ENCODE measurements at places on chromosomes 6 and 20.

DNA sequence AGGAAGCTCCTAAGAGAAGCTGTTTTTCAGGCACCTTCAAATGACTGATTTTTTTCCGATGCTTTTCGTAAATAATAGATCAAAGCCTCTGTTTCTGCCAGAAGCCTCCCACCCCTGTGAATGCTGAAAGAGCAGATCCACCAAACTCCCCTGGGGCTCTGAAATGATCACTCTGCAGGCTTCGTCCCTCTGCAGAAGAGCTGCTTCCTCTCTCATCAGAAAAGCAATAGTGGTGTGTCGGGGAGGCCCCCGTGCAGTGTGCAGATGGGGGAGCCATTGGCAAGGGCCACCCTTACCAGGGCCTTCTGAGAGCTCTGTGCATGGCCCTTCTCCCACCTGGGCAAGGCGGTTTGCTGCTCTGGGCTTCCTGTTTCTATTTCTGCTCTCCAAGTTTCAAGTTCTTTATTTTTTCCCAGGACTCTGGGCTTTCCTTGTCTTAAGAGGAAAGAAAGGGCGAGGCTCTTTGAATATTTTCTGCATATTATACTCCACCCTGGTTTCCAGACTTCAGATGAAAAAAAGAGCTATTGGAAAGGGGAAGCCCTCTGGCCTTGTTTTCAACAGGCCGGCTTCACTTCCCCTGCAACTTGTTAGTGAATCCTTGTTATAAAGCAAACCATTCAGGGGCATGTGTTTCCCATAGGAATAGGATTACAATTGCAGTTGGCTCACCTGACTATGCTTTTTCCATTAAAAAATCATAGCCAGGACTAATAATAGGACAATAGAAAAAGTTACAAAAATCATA, 155.2 kb downstream of the TTLL2 start:
- no peak for DNase-seq

- peak; percentile 54 for DNase-seq
Observed at GRCh38 chr20:4151991-4152695, 136.8 kb upstream of the RNF24 start.

DNA sequence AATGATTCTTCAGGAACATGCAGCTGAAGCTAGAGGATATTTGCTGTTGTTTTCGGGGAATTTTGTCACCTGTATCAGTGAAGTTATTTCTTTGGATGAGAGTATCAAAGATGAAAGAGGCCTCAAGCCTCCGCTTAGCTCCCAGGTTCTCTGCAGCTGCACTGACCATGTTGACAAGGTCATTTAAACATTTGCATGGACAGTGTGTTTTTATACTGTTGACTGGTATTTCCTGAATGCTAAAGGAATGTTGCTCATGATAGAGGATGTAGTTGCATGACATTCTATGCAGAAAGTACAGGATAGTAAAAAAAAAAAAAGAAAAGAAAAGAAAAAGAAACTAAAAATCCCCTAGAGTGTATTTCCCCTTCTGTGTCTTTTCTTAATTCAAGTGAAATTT, 165.6 kb upstream of the LAMP5 start:
- no peak for DNase-seq

DNA sequence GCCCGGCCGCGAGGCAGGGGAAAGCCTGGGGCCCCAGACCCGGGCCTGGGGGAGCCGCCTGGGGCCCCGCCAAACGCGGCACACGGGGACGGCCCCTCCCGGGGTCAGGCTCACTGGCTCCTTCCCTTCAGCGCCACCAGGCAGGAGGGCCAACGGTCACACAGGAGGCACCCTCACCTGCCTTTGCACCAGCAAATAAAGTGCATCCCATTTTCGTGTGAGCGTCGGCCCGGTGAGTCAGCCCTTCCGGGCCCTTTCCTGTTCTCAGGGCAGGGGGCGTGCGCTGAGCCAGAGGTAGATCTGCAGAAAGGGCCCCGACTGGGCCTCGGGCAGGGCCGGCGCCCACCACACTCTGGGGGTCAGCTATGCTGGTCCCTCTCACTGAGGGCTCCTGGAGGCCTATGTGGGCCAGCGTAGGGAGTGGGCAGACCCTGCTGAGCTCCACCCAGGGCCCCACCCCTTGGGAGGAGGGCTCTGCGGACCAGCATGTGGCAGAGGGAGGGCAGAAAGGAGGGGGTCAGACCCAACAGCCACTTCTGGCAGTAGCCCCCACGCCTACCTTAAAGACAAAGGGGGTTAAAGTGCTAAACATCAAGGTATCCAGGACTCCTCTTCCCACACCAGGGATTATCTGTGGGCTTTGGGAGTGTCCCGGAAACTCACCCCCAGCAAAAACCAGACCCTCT, 931 bp upstream of the UCKL1 start:
- DNase-seq = peak; percentile 51

- no peak for DNase-seq
Observed at GRCh38 chr6:8400663-8401062, 34.7 kb downstream of the SLC35B3 start.

DNA sequence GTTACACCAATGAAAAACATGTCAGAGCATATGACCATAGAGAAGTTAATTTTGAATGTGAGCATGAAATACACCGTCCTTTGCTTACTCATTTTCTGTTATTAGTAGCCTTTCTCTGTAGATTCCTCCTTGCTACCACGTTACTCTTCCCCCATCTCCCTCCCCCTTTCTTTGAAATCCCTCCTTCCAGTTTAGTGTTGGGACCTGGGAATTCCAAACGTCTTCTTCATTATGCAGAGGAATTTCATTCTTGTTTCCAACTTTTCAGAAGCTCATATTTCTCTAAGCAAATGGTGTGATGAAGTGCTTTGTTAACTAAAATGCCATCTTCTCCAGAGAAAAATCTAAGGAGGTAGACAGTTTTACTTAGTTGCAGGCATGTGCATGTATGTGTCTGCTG, 122.4 kb downstream of the MCHR2 start:
- no peak for DNase-seq

DNA sequence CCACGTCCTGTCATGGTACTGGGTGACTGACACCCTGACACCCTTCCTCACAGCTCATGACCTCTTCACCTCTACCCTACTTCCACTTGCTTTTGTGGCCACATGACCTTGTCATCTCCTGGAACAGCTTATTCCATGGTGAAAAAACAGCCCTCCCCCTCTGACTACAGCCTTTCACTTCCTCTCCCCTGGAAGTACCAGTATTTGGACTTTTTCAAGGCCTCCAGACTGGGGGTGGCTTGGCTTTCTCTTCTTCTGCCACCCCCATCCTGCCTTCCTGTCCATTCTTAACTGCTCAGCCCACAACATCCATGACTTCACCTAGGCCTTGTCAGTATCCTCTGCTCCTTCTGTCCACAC, 168.4 kb downstream of the CARMIL1 start:
- peak; percentile 55 for DNase-seq

- DNase-seq = no peak
Observed at GRCh38 chr6:39926668-39927067, 7.6 kb downstream of the MOCS1 start.

- no peak for DNase-seq
Observed at GRCh38 chr20:63957690-63958441, 1.6 kb upstream of the UCKL1 start.

DNA sequence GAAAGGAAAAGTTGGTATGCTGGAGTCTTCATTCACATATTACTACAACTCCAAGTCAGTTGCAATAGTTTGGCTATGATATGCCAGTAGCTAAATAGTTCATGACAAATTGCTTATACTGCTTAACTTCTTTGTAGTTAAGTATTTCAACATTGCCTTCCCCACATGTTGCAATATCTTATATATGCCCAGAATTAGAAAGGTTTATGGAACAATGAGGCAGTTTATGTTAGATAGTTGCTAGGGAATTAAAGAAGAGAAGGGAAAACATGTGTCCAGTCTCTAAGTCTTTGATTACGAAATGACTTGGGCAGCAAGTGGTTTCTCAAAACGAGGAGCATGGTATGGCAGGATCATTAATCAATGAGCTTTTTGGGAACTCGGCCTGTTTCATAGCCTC, 145.8 kb downstream of the PLCB4 start:
- no peak for DNase-seq

DNA sequence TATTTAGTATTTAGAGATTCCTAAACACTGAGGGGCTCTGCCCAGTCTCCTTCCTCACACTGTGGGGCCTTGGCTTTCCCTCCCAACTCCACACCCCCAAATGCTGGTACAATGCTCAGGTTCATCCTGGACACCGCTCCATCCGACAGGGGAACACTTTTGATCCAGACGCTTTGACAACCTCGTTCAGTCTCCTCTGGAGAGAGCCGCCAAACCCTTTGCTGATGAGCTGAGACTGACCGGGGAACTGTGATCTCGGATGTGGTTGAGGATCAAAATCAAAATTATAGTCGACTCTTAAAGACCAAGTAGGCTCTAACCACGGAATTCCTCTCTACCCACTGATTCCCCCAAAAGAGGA, 38.8 kb upstream of the HLA-E start:
- DNase-seq = no peak

DNA sequence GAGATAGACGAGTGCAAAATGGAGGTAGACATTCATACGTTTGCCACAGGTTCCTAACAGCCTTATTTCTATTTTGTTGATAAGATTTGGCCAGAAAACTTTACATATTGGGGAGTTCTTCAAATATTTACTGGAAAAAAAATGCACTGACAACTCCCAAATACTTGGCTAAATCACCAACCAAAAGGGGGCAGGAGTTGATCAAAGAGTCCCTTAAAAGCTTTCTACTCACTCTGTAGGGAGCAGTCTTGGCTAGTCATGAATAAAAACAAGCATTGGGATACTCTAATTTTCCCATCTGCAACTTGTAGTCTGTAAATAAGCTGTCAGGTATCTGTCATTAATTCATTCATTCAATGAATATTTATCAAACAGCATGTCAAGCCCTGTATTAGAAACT, 18.4 kb downstream of the TENT5A start:
- no peak for DNase-seq

- no peak for DNase-seq
Observed at GRCh38 chr6:169997187-169997929, 245.9 kb downstream of the ERMARD start.

DNA sequence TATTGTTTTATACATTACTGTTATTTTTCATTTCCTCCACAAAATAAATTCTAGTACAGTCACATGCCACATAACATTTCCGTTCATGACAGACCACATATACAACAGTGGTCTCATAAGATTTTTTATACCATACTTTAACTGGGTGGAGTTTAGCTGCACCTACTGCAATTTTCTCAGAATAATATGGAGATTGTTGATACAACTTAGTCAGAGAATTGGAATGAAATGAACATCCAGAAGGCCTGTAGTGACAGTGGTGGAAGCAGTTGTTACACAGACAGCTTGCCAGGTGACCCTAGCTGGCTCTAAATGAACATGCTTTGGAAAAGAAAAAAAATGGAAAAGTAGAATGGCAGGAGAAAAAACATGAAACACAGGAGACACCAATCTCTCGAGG, 183.2 kb upstream of the TCF21 start:
- DNase-seq = no peak

DNA sequence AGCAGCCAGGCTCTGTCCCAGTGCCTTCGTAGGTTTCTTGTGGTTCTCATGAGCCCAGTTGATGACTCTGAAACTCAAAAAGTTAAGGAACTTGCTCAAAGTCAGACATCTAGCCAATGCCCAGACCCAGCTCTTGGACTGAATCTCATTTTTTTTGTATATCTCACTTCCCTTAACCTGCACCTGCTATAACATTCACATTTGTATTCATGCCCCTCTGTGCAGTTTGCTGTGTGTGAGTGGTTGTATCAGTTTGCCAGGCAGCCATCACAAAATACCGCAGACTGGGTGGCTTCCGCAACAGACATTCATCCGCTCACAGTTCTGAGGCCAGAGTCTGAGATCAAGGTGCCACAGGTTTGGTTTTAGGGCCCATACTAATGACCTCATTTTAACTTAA, 49.9 kb downstream of the IPCEF1 start:
- DNase-seq = peak; percentile 31

- DNase-seq = no peak
Observed at GRCh38 chr6:111663692-111664564, 58.2 kb upstream of the TRAF3IP2 start.

- no peak for DNase-seq
Observed at GRCh38 chr6:166472636-166473035, 89.9 kb upstream of the MPC1 start.

- no peak for DNase-seq
Observed at GRCh38 chr20:40757087-40757486, 68.1 kb upstream of the MAFB start.

GRCh38 chr20:34820805-34821578, 4.5 kb downstream of the NCOA6 start:
- DNase-seq = no peak

- no peak for DNase-seq
Observed at GRCh38 chr6:69162811-69163210, 527.7 kb downstream of the ADGRB3 start.

GRCh38 chr20:50366270-50367103, 143.7 kb upstream of the PTPN1 start:
- no peak for DNase-seq

DNA sequence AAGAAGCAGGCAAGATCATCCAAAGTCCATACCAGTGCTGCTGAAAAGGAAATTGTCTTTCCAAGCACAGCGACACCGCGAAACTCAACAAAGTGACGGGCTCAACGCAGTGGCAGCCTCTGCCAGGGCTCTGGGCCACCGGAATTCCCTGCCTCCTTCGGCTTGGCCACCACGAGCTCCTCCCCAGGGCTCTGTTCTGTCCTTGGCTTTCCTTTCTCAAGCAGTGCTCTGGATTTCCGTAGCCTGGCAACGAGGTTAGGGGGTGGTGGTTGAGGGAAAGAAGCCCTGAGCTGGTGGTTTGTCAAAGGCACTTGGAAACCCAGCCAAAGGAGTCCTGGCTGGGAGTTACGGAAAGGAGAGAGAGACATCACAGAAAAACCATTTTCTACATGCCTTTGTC, 31.2 kb downstream of the PRR18 start:
- no peak for DNase-seq

DNA sequence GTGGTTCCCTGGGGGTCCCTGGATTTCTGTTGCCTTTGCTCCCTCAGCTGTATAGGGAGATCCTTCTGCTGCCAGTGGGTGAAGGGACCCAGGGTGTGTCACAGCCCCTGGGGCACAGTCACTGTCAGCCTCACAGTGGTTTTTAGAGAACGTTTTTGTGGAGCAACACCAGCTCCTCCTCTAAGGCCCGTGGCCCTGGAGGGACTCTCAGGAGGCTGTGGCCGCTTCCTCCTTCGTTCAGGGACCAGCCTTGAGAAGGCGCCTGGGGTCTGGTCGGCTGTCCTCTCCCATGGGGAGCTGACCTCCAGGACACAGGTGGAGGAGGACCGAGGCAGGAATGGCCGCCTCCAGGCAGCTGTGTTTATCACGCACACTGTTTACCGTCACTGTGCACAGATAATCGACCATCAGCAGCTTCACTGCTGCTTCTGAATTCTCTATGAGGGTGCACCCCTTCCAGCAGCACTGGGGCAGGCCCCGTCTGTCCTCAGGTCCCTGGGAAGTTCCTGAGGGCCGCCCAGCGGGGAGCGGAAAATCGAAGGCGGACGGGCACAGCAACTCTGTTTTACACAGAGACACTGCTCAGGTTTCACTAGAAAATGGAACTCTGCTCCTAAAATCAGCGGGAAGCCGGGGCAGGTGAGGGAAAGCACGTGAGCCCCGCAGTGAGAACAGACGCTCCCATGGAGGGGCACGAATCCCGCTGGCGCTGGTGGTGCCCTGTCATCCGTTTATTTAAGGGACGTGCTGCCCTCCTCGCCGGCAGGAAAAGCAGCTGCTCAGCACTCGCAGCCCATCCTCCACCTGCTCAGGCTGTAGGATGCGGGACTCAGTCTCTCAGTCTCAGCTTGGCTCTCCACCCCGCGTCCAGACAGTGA, 10.4 kb upstream of the FRMD1 start:
- DNase-seq = no peak

- no peak for DNase-seq
Observed at GRCh38 chr20:37317316-37317715, 27.9 kb downstream of the MANBAL start.

Measured in CD4-positive, alpha-beta T cell treated with Interleukin-15 for 1 hour (primary cell).